NCI-H1105 treated with DMSO at 0.1 percent for 48 hours (cell line): ENCODE measurements at places on chromosomes 1 and 21.

DNA sequence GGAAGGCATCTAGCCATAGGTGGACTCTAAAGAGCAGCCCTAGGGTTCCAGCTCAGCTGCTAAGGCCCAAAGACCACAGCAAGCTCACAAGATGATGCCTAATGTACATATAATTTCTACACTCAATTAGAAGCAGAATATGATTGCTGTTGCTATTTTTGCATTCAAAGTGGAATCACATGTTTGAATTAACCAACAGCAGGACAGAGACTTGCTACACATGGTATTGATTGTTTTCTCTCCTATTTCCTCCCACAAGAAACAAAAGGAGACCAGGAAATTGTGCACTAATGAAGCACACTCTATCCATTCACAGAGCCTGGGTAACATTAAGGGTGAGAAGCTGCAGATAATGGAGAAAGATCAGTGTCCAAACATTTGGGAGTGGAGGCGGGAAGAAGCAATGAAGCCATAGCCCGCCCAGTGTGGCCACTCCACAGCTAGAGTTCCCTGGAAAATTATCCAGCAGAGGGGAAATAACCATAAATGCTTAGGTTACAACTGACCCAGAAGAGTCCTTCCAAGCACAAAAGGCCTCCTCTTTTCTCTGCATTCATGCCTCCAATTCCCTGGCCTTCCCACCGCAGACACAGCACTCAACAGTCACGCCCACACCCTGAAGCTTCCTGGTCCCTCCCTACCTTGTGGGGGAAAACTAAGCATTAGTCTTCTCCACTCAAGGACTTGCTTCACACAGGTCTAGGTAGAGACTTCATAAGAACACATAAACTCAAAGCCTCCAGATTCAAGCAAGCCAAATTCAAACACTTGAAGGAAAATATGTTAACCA, 7.5 kb downstream of the CNN3 start:
- DNase-seq, result no peak

- no peak for DNase-seq
Measured at GRCh38 chr1:78843546-78843945, 163.0 kb downstream of the ADGRL4 start.

DNA sequence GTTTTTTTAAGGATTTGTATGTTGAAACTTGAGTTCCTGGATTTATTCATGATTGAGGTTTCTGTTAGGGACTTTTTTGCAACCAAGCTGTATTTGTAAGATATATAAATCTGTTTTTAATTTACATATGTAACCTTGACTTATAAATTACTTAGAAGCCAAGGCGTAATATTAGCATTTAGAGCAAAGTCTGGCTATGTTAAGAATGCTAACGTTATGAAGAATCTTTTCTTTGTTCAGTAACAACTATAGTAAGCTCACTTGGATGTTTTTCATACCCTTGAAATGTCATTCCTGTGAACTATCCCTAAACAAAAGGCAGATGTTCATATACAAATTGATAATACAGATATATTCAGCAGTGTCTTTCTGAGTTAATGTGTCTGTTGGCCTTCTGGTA, 155.3 kb downstream of the MAGI3 start:
- DNase-seq, result no peak

GRCh38 chr1:202275061-202275770, 66.5 kb downstream of the UBE2T start:
- DNase-seq, result no peak

DNA sequence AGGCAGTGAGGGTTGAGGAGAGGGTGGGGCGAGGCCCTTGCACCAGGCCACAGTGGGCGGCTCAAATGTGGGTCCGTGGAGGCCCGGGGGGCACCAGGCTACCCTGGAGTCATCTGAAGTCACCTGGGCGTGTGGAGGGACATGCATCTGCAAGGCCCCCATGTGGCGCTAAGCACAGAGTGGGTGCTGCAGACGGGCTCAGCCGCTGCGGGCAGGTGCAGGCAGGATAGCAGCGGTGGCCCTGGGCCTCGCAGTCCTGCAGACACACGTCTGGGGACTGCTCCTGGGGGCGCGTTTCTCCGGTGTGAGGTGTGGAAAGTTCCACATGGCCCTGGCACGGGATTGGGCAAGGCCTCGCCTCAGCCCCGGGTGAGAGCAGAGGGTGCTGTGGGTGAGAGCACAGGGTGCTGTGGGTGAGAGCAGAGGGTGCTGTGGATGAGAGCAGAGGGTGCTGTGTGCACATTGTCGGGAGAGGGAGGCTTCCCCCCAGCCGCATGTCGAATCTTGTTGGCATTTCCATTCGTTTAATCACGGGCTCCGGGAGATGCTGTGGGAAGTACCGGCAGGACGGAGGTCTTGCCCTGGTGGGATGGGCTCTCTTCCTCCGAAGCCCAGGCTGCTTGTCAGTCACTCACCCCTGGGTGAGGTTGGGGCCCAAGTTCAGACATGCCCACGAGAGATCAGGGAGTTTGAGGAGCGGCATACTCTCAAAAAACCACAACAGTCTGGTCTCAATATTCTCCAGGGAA, 46.5 kb downstream of the TP73 start:
- DNase-seq, result peak; percentile 43

- DNase-seq, result no peak
Measured at GRCh38 chr1:43931711-43932660, 1.6 kb upstream of the ARTN start.

- DNase-seq, result no peak
Measured at GRCh38 chr1:94636624-94637023, 95.1 kb upstream of the F3 start.

- no peak for DNase-seq
Measured at GRCh38 chr21:33828083-33828482, 87.5 kb downstream of the ATP5PO start.

GRCh38 chr1:157562515-157562914, 10.2 kb upstream of the FCRL5 start:
- no peak for DNase-seq

DNA sequence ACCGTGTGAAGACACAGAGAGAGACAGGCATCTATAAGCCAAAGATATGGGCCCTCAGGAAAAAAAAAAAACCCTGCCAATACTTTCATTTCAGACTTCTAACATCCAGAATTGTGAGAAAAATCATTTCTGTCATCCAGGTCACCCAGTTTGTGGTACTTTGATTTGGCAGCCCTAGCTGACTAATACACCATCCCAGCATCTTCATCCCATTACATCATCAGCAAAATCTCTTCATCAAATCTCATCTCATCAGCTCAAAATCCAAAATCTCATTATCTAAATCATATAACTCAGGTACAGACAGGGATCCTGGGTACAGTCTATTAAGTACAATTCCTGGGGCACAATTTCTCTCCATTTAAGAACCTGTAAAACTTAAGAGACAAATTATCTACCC, 51.9 kb upstream of the GJA8 start:
- DNase-seq, result no peak

- DNase-seq, result peak; percentile 44
Measured at GRCh38 chr1:86515597-86515996, 31.3 kb upstream of the CLCA4 start.

- no peak for DNase-seq
Measured at GRCh38 chr1:60600532-60600931, 481.8 kb upstream of the NFIA start.

DNA sequence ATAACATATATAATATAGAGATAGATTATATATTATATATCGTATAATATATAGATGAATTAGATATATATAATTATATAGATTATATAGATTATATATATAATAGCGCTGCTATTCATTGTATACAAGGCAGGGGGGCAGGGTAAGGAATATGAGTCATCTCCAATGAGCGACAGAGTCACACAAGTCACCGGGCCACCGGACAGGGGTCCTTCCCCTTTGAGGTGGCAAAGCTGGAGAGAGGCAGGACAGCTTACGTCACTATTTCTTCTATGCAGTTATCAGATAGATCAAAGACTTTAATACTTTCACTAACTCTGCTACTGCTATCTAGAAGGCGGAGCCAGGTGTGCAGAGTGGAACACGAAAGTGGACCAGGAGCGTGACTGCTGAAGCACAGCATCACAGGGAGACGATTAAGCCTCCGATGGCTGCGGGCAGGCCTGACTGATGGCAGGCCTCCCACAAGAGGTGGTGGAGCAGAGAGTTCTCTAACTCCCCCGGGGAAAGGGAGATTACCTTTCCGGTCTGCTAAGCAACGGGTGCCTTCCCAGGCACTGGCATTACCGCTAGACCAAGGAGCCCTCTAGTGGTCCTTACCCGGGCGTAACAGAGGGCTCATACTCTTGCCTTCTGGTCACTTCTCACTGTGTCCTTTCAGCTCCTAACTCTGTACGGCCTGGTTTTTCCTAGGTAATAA, 2154.7 kb downstream of the MRPL39 start:
- DNase-seq, result no peak

GRCh38 chr1:65281846-65282245, 27.5 kb upstream of the DNAJC6 start:
- DNase-seq, result no peak

DNA sequence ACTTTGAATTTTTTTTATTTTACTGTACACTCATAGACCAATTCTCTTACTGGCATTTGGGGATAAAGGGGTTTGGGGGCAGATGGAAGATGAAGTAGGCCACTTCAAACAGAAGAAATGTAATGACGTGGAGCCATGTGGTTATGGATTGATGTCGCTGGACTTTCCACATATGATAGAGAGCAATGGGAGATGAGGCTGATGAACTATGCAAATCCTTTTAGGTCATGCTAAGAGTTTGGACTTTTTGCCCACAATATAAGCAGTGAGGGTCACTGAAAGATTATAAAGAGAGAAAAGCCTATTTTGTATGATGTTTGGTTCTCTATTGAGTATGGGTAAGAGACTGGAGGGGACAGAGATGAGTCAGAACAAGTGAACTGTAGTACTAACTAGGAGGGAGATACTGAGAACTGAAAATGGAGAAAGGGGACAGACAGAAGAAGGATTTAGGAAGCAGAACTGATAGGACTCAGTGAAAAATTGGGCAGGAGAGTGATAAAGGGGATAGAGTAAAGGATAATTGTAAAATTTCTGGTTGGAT, 9.2 kb downstream of the C1orf21 start:
- DNase-seq, result no peak

- no peak for DNase-seq
Measured at GRCh38 chr1:63873751-63874150, 99.9 kb downstream of the ROR1 start.

GRCh38 chr1:220207411-220207810, 64.8 kb downstream of the RAB3GAP2 start:
- no peak for DNase-seq

DNA sequence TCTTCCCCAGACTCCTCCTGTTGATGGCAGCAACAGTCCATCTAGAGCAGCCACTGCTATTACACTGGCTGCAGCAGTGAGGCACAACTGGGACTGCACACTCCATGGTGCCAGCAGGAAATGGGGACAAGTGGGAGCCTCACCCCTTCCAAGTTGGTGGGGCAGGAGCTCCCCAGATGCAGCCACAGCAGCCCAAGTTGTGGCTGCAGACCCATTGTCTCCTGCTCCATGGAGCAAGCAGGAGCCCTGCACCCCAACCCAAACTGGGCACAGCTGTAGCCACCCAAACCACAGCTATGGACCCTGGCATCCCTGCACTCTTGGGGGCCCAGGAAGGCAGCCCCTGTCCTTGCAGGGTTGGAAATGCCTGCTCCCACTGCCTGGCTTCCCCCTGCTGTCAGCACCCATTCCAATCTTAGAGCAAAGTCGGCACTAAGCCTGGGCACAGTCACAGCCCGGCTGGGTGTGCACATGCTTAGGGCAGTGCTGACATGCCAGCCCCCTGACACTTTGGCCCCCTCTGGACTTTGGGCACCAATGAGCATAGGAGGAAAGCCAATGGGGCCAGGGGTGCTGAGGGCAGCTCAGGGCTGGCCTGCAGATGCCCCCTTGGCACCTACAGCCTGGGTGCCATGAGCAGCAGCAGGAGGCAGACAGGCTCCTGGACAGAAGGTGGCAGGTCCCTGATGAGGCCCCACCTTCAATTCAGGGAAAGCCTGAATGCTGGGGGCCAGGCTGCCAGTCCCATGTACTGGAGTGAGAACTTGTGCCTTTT, 44.0 kb downstream of the MATN1 start:
- no peak for DNase-seq

GRCh38 chr21:45538381-45539045, 3.7 kb downstream of the SLC19A1 start:
- DNase-seq, result no peak

DNA sequence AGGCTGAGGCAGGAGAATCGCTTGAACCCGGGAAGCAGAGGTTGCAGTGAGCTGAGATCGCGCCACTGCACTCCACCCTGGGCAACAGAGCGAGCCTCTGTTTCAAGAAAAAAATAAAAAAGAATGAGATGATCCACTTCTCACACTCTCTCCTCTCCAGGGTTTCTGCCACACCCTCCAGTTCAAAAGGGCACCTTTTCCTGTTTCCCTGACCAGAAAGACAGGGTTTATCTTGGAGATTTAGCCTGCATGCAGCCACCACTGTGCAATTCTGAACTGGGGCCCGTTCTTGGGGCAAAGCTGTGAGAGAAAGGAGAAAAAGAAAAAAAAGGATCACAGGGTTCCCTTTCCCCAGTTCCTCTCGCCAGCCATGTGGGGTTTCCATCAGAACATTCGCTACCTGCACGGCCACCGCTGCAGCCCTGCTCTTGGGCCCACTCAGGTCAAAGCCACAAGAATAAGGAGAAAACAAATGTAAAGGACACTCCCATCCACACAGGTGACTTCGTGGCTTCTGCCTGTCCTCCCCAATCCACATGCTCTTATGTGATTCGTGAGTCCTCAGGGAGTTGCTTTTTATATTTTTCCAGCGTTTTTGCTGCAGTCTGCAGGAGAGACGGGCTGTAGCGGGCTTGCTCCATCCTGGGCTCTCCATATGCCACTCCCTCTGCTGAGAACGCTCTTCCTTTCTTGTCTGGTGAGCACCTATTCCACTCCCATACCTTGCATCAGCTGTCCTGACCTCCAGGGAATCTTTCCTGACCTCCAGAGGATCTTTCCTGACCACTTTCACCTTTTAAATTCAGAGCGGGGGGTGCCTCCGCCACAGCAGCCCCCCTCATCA, 26.4 kb downstream of the GNG4 start:
- DNase-seq, result no peak

- no peak for DNase-seq
Measured at GRCh38 chr1:56377431-56377830, 201.9 kb downstream of the PLPP3 start.

DNA sequence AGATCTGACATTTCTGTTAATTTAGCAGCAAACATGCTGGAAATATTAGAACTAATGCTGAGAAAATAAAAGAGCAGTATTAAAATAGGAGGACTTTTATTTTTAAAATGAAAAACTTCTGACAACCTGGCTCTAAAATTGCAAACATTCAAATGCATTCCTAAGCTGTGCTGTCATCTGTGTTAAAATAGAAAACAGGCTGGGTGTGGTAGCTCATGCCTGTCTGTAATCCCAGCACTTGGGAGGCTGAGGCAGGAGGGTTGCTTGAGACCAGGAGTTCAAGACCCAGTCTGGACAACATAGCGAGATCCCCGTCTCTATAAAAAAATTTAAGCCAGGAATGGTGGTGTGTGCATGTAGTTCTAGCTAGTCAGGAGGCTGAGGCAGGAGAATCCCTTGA, 44.6 kb downstream of the MIGA1 start:
- no peak for DNase-seq

- no peak for DNase-seq
Measured at GRCh38 chr1:191065346-191065745, 587.7 kb upstream of the BRINP3 start.

- no peak for DNase-seq
Measured at GRCh38 chr1:222523852-222524251, 24.1 kb downstream of the HHIPL2 start.
